CD4-positive, alpha-beta T cell treated with Interleukin-4 for 1 hour (primary cell): ENCODE measurements at places on chromosomes 16 and 17.

GRCh38 chr16:4529085-4530060 is 9.2 kb downstream of the CDIP1 start:
- no peak for DNase-seq

GRCh38 chr16:30766206-30766932 is 4.2 kb downstream of the RNF40 start:
- no peak for DNase-seq

DNA sequence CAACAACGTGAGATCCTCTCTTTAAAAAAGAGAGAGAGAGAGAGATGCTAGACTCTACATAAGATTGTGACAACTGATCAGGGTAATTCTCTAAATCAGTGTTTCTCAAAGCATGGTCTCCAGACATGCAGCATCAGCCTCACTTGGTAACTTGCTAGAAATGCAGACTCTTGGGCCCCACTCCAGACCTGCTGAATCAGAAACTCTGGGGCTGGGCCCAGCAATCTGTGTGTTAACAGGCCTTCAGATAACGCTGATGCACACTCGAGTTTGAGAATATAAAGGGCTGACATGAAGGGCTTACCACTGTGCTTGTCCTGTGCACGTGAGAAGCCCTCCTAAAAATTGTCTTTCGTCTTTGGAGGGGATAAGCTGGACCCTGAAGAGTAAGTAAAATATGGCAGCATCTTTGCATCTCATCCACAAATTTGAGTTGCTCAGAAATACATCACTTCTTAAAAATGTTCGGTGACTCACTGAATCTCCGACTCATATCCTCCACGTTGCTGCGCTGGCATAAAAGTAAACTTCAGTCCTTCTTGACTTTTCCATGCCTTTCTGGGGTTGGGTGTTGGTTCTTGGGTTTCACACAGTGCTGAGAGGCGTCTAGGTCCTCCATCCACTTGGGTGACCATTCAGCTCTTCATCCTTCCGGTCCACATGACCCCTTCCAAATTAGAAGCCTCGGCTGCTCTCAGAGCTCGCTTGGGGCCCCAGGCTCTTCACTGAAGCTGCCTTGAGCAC is 26.1 kb upstream of the KDM8 start:
- DNase-seq, result no peak

DNA sequence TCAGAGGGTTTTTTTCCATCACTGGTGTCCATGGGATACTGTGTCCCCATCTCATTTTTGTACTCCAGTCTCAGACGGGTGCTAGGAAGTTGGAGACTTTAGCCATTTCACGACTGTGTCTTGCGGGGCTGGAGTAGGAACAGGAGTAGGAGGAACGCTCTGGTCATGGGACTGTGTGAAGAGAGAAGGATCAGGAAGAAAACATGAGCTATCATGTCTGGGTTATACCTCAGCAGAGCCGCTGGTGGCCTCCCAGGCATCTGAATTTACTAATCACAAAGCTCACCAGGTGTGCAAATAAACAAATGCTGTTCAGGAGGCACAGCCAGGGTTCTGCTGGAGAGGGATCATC is 225.4 kb downstream of the SEC14L1 start:
- no peak for DNase-seq

DNA sequence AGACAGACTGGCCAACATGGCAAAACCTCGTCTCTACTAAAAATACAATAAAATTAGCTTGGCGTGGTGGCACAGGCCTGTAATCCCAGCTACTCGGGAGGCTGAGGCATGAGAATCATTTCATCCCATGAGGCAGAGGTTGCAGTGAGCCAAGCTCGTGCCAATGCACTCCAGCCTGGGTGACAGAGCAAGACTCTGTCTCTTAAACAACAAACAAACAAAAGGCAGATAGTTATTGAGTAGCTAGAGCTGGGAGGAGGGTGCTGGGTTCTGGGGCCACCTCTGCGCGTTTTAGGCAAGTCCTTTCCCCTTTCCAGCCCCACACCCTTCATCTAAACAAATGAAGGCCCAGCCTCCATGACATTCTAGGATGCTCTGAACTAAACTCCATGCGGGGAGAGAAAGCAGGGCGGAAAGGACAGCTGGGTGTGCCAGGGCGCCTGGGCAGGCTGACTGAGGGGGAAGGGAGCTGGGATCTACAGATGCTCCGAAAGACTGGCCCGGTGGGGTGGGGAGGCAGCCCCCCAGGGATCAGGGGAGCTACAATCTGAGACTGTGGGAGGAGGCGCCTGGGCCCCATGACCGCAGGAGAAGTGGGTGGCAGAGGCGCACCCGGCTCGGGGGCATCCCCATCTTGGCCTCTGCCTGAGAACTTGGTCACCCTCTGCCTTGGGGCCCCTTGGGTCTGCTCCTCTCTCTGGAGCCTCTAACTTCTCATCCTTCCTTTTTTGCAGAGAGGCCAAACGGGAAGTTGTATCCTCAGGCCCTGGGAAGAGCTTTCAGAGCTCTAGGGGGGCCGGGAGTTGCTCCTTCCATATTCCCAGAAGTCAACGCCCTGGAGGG is 910 bp downstream of the ITGAL start:
- DNase-seq, result peak; percentile 49

- DNase-seq, result no peak
Observed at GRCh38 chr16:88706965-88707826, 893 bp downstream of the CTU2 start.

DNA sequence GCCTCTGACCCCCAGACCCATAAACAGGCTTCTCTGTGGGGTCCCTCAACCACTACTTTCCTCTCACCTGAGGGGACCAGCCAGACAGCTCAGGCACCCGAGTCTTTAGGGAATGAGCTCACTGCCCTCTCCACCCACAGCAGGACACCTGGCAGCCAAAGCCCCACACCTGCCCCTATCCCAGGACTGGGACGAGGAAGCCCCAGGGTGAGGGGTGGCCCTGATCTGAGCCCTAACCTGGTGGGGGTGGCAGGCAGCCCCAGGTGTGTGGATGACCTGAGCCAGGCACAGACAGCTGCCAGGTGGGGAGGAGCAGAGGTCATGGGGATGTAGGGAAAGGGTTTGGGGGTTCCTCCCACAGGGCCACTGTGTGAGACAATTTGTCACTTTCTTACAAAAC is 1.7 kb upstream of the TEX19 start:
- no peak for DNase-seq

- no peak for DNase-seq
Observed at GRCh38 chr16:27500801-27501200, 48.9 kb downstream of the GTF3C1 start.

DNA sequence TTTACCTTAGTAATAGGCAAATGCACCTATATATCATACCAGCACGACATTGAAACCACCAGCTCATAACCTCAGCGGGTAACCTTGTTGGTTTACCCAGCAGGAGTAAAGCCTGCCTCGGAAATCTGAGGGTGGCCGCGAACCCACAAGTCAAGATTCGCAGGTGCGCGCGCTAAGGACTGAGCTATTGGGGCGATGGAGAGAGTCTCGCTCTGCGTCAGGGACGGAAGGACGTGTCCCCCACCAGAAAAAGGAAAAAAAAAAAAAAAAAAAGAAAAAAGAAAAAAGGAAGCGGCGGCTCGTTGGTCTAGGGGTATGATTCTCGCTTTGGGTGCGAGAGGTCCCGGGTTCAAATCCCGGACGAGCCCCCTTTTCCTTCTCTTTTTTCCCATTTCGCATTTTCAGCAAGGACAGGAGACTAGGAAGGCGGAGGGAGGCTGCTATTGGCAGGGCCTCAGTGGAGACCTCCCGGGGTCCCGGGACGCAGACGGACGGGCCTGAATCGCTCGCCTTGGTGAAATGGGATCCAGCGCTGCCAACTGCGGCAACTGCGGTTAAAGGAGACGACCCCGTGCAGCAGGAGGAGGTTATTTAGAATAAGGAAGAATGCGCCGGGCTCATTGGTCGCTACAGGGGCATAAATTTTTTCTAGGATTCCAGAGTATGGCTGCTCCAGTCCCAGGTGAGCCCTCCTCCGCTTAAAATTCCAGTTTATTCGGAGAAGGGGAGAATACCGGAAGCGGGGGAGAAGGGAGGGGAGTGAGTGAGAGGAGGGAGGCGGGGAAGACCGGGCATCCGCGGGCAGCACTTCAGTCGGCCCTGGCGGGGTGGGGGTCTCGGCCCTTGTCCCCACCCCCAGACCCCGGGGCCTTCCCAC is at the start of gene OR1F1:
TSS of gene OR1F1 (plus strand) at position 407 of the 877 bp plus-strand sequence.
- peak; percentile 63 for DNase-seq

DNA sequence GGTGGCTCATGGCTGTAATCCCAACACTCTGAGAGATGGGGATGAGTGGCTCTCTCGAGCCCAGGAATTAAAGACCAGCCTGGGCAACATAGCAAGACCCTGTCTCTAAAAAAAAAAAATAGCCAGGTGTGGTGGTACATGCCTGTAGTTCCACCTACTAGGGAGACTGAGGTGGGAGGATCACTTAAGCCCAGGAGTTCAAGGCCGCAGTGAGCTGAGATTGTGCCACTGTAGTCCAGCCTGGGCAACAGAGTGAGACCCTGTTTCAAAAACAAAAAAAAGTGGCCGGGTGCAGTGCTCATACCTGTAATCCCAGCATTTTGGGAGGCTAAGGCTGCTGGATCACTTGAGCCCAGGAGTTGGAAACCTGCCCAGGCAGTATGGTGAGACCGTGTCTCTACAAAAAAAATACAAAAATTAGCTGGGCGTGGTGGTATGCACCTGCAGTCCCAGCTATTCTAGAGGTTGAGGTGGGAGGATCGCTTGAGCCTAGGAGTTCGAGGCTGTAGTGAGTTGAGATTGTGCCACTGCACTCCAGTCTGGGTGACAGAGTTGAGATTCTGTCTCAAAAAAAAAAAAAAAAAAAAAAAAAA is 3.0 kb downstream of the C16orf54 start:
- no peak for DNase-seq

- DNase-seq, result no peak
Observed at GRCh38 chr16:73092236-73092781, 44.4 kb upstream of the ZFHX3 start.

DNA sequence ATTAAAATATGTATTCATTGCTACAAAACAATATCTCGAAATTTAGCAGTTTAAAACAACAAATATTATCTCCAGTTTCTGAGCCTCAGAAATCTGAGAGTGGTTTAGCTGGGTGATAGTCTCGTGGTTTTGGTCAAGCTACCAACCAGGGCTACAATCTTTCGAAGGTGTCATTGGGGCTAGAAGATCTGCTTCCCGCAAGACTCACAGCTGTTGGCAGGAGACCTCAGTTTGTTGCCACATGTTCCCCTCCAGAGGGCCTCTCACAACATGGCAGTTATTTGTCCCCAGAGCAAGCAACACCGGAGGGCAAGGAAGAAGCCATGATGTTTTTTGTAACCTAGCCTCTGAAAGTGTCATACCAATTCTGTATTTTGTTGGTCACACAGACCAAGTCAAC is 12.0 kb upstream of the BCAS3 start:
- DNase-seq, result no peak

- peak; percentile 64 for DNase-seq
Observed at GRCh38 chr17:61635913-61636432, 45.0 kb upstream of the NACA2 start.

- no peak for DNase-seq
Observed at GRCh38 chr16:74743668-74744299, 30.8 kb downstream of the FA2H start.

DNA sequence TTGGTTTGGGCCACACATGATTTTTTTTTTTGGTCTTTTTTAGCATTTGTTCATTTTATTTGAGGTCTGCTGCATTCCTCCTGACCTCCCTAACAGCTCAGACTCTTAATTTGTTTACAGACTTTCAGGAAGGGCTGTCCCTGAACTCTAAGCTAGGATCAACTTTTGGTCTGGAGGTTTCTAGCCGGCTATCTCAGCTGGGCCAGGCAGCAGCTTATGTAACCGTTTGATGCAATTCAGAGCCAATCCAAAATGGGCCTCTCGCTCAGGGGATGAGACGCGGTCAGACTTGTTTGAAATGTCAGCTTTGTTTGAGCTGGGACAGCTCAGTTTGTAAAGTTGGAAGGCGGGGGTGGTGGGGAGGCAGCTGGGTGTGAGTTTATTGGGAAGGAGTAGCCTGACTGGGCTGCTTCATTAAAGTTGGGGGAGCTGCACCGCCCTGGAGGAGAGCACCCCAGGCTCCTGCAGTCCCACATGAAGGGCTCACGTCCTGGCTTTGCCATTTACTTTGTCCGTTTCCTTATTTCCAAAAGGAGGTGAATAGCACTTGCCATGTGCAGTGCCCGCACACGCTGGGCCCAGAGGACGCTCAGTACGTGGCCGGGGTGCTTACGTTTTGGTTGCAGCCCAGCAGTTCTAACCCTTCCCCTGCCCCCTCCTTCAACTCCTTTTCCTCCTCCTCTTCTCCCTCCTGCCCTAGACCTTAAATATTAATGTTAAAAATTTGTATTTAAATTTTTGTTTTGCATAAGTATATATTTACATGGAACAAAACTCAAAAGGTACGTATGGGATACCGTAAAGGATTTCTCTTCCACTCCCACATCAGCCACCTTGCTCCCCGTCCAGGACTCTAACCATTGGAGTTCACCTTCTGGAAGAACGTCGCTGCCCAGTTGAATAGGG is 121.2 kb downstream of the SNX29 start:
- DNase-seq, result no peak

- no peak for DNase-seq
Observed at GRCh38 chr17:14201988-14202380, 34.7 kb downstream of the CDRT15 start.

DNA sequence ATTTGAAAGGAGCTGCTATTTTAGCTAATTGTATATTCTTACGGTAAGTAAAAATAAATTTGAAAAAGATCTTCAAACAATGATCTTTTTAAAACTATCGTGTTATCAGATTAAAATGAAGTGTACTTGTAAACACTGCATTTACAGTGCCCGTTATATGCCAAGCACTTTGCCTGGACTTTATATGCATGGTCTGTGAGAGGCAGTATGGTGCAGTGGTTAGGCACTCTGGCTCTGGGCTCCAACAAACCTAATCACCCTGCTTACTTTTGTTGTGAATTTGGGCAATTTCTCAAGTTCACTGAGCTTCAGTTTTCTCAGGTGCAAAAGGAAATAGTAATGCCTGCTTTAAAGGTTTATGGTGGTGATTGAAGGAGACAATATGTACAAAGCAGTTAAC is 1.4 kb downstream of the PMP22 start:
- DNase-seq, result no peak

- DNase-seq, result no peak
Observed at GRCh38 chr16:6309271-6309670, 1023.4 kb upstream of the RBFOX1 start.

DNA sequence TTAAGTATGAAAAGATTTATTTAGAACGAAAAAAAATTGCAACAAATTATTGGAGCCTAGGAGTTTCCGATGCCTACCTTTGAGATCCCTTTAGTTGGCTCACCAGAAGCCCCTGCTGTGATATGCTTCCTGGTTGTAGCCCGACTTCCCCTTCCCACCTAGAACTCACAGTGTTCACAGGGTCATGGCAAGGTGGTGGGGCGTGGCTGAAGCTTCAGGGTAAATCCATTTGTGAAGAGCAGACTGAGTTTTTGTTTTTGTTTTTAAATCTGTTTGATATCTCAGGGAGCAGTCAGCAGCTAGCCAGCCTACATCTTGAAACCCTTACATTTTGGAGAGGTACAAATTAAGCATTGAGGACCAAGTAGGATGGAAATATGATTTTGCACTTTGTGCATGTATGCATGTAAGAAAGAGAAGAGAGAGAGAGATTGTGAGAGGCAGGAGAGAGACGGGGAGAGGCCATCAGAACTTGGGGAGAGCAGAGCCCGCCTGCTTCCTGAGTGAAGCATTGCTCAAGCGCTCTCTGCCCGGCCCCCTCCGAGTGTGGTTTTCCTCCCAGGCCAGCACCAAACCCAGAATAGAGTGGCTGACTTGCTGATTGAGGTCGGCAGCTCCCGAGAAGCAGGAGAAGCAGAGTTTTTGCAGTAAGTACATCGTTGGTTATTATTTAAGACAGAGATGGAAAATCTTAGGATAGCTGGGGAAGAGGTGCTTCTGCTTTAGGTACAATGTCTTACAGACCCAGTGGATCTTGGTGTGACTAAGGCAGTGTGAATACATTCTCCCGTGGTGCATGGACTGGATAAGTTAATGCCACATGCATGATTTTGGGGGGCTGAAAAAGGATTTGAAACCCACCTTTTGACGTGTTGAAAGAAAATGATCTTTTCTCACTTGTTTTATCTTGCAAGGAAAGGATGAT is 64.2 kb downstream of the SPECC1 start:
- DNase-seq, result peak; percentile 37
